ENCODE measurements at places on chromosomes 11 and 22. TPM values are rescaled to one million over a fixed set of nuclear protein-coding genes. Genes with fewer than 3 reads are reported as not detected.

The CNIH2 gene
- total RNA-seq = not detected

The GAL3ST3 gene
- total RNA-seq = not detected

The RTN4RL2 gene
- total RNA-seq = 16.9 TPM

The AP5B1 gene
- 13.5 TPM for total RNA-seq

The SAA4 gene
- total RNA-seq = 1,156 TPM

The BRMS1 gene
- 11.7 TPM for total RNA-seq

The ALX4 gene
- total RNA-seq = not detected

The MMP3 gene
- not detected for total RNA-seq

The OR2AT4 gene
- not detected for total RNA-seq

The OR52A5 gene
- not detected for total RNA-seq

The HEPHL1 gene
- total RNA-seq = not detected

The MFRP gene
- not detected for total RNA-seq

The SHISA8 gene
- not detected for total RNA-seq

The KDM4D gene
- total RNA-seq = 0.07 TPM

The SERPIND1 gene
- 615 TPM for total RNA-seq

The HIC2 gene
- 1.1 TPM for total RNA-seq

The OR51E2 gene
- not detected for total RNA-seq

The MRGPRF gene
- total RNA-seq = 1.9 TPM

The MRPL40 gene
- 23.6 TPM for total RNA-seq

The KRTAP5-2 gene
- total RNA-seq = not detected

The BATF2 gene
- total RNA-seq = 2.2 TPM

The RASSF10 gene
- total RNA-seq = not detected

Measured in right lobe of liver (tissue), 6 donors.